Omental fat pad (tissue), 4 donors: ENCODE measurements at places on chromosomes 3 and 15. TPM values are rescaled to one million over a fixed set of nuclear protein-coding genes. Genes with fewer than 3 reads are reported as not detected.

Gene MB21D2
- total RNA-seq: 18.2 TPM

Gene ACAN
- 0.12 TPM for total RNA-seq

Gene ERC2
- 0.75 TPM for total RNA-seq

Gene ROPN1B
- not detected for total RNA-seq

Gene EBLN2
- 7.3 TPM for total RNA-seq

Gene PRICKLE2
- total RNA-seq: 88.4 TPM

Gene NUP210
- 3.2 TPM for total RNA-seq

Gene CPA3
- 4.8 TPM for total RNA-seq

Gene FRG2C
- total RNA-seq: not detected

Gene POLQ
- 0.06 TPM for total RNA-seq

Gene SLC6A1
- 0.50 TPM for total RNA-seq

Gene MAP6D1
- total RNA-seq: 1.8 TPM

Gene NTRK3
- total RNA-seq: 5.2 TPM

Gene PRR20G
- total RNA-seq: not detected

Gene CPLX3
- not detected for total RNA-seq

Gene TMIE
- not detected for total RNA-seq

Gene PARP14
- 118 TPM for total RNA-seq

Gene PPARG
- total RNA-seq: 199 TPM

Gene ACY1
- total RNA-seq: 53.9 TPM

Gene CD200
- total RNA-seq: 40.4 TPM

Gene FMN1
- 19.9 TPM for total RNA-seq

Gene TMEM41A
- total RNA-seq: 24.6 TPM

Gene SLC51B
- total RNA-seq: not detected

Gene DPPA2
- total RNA-seq: not detected

Gene LYZL4
- total RNA-seq: not detected

Gene CA12
- 27.1 TPM for total RNA-seq

Gene KLHL40
- not detected for total RNA-seq
